ENCODE measurements at places on chromosomes 12 and 14. TPM values are rescaled to one million over a fixed set of nuclear protein-coding genes. Genes with fewer than 3 reads are reported as not detected.
A peak's percentile ranks its signal among the peaks of the same experiment; 100 is the strongest.

GRCh38 chr12:114245555-114245954, 160.4 kb downstream of the TBX5 start:
- no peak for DNase-seq

- DNase-seq = no peak
These were observed 596.5 kb downstream of the MED13L start for GRCh38 chr12:115680967-115681366.

- DNase-seq = no peak
These were observed 85.5 kb upstream of the EGLN3 start for GRCh38 chr14:34036319-34036766.

GRCh38 chr14:99143793-99144192, 128.2 kb downstream of the BCL11B start:
- no peak for DNase-seq

DNA sequence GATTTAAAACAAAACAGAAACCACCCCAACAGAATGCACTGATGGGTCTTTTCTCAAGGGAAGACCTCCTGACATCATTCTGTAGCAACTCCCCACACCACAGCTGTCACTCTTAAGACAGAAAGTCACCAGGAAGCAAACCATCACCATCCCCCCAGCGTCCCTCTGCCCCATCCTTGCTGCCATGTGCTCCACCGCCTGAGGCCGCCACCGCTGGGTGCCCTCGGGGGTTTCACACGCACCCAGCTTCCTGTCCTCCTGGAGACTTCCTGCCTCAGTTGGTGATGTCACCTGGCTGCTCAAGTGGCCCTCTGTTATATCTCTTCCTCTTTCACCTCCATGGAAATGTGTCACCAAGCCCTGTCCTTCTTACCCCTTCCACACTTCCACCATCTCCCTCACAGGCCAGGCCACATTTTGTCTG, 71.4 kb upstream of the GPR68 start:
- no peak for DNase-seq

- no peak for DNase-seq
These were observed 97.1 kb upstream of the NCOR2 start for GRCh38 chr12:124664395-124665111.

DNA sequence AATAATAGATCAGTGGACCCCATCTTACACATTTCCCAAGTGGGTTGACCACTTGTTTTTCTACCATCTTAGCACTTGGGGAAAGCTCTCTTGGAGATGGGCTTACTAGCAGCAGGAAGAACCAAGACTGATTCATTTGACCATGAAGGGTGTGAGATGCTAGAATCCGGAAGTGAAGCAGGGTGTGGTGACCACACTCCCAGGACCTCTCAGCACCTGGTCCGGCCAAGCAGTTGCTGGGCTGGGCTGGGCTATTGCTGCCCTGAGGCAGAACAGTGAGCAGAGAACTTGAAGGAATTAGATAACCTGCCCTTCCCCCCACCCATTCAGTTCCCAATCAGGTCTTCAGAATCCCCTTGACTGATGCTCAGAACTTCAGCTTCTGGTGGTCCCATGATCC, 24.4 kb downstream of the ADCY6 start:
- DNase-seq = no peak

- DNase-seq = no peak
These were observed 196.6 kb upstream of the EGLN3 start for GRCh38 chr14:34147461-34147860.

GRCh38 chr12:94149781-94150239, 1.4 kb downstream of the PLXNC1 start:
- peak; percentile 79 for DNase-seq

- no peak for DNase-seq
These were observed 113.1 kb upstream of the MYL2 start for GRCh38 chr12:111033281-111034082.

DNA sequence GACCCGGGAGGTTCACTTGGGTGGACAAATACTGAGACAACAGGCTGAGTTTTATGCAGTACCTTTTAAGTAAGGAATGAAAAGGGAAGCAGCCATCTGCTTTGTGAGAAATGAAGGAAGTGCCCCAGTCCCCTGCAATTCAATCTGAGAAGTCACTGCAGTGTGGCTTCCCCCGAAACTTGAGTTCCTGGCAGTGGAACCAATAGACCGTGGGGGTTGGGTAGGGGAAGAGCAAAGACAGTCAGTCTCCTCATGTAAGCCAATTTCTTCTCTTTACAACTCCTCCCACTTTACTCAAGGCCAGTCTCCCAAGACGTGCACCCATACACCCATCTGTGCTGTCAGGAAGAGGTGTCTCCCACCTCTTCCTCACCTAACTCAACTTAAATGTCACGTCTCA, 206.5 kb downstream of the BCAT1 start:
- no peak for DNase-seq

DNA sequence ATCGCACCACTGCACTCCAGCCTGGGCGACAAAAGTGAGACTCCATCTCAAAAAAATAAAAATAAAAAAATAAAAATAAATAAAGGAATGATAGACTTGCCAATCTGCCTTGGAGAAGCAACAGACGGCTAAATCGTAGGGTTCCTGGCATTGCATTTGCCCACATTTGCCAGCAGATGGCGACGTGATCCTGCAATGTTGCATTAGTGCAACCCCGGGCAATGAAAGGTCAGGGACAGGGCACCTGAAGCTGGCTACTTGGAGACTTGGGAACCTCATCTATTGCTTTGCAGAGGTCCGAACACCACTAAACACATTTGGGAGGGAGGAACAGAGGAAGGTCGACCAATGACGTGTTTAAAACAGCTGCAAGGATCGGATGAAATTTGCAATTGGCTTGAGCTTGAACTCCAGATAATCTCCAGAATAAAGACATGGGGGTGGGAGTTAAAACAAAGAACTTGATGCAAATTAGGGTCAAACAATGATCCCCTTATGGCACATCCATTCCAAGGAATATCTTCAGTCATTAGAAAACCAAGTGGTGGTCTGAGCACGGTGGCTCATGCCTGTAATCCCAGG, 34.6 kb downstream of the SPRING1 start:
- DNase-seq = peak; percentile 66

- no peak for DNase-seq
These were observed 9.3 kb downstream of the EDDM3A start for GRCh38 chr14:20755037-20755436.

DNA sequence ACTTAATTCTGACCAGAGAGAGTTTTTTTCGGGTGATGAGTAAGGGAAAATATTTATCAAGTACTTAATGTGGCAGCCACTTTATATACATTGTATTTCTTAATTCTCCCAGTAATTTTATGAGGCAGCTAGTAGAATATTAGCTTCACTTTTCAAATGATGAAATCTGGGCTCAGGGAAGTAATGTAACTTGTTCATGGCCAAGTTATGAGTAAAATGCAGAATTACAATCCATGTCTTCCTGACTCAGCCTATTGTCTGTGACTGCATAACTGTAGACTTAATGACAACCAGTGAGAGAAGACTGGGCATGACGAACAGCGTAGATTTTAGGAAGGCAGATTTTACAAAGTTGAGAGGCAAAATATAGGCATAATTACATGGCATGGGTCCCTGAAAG, 106.7 kb upstream of the MIS18BP1 start:
- DNase-seq = no peak

GRCh38 chr12:130463275-130463658, 125.6 kb downstream of the PIWIL1 start:
- DNase-seq = no peak

- no peak for DNase-seq
These were observed 24.2 kb downstream of the RPH3A start for GRCh38 chr12:112815589-112816321.

GRCh38 chr12:107560899-107561285, 124.7 kb upstream of the PWP1 start:
- no peak for DNase-seq

DNA sequence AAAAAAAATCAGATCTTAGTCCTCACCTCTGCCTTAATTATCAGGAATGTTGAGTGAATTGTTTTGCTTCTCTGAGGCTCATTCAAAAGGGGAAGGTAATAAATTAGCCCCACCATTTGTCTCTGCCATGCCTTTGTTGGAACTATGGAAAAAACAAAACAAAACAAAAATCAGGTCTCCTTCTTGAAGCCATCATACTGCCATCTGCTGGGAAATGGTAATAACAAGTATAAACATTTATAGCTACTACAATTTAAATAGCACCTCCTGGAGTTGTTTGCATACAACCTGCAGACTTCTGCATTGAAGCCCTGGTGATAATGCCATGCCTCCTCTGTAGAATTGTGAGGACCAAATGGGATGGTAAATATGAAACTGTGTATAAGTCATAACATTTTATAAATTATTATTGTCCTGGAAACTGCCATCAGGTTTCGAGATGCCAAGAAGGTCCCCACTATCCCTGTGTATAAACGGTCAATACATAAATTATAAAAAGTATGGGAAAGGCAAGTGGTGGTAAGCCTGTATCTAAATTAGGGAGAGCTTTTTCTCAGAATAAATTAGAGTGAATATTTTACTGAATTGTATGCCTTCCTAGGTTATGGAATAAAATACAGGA, 87.2 kb upstream of the FGD4 start:
- DNase-seq = no peak

- no peak for DNase-seq
These were observed 134.1 kb downstream of the FSCB start for GRCh38 chr14:44372807-44373489.

GRCh38 chr14:97490521-97491070, 693.4 kb downstream of the VRK1 start:
- no peak for DNase-seq

- DNase-seq = peak; percentile 16
These were observed 12.5 kb downstream of the PLEKHG6 start for GRCh38 chr12:6322969-6323339.

GRCh38 chr14:20794644-20795369, 7.8 kb downstream of the RNASE1 start:
- no peak for DNase-seq

- no peak for DNase-seq
These were observed 24.7 kb upstream of the SGPP1 start for GRCh38 chr14:63752449-63753169.

The DTX1 gene
- 2.8 TPM for total RNA-seq

The RTN1 gene
- 2.4 TPM for total RNA-seq

The KLHDC1 gene
- 8.6 TPM for total RNA-seq

The PTPN6 gene
- total RNA-seq = 10.6 TPM

The GPD1 gene
- 0.15 TPM for total RNA-seq

The SLC17A8 gene
- total RNA-seq = not detected

The TESPA1 gene
- total RNA-seq = 2.6 TPM

The SIX4 gene
- total RNA-seq = 7.7 TPM

The IKZF4 gene
- total RNA-seq = 29.2 TPM

The E2F7 gene
- total RNA-seq = 1.3 TPM

The PTCSC3 gene
- total RNA-seq = not detected

The IRAK3 gene
- total RNA-seq = 5.2 TPM

The NRIP2 gene
- 0.83 TPM for total RNA-seq
